ENCODE measurements at places on chromosomes 12 and 14. TPM values are rescaled to one million over a fixed set of nuclear protein-coding genes. Genes with fewer than 3 reads are reported as not detected.

The LRFN5 gene
- 197 TPM for total RNA-seq

The TROAP gene
- 4.9 TPM for total RNA-seq

The FOXN4 gene
- not detected for total RNA-seq

The RD3L gene
- not detected for total RNA-seq

The CREBL2 gene
- 29.0 TPM for total RNA-seq

The POU6F1 gene
- 16.5 TPM for total RNA-seq

The HOXC12 gene
- total RNA-seq, result not detected

The TRPV4 gene
- total RNA-seq, result 5.6 TPM

The OR4E2 gene
- not detected for total RNA-seq

The TRIM9 gene
- total RNA-seq, result 2.2 TPM

The SLC16A7 gene
- 38.8 TPM for total RNA-seq

The GXYLT1 gene
- total RNA-seq, result 11.8 TPM

The IFI27L2 gene
- total RNA-seq, result 171 TPM

The STAC3 gene
- total RNA-seq, result 0.74 TPM
